ENCODE measurements at places on chromosomes 12 and 14.

DNA sequence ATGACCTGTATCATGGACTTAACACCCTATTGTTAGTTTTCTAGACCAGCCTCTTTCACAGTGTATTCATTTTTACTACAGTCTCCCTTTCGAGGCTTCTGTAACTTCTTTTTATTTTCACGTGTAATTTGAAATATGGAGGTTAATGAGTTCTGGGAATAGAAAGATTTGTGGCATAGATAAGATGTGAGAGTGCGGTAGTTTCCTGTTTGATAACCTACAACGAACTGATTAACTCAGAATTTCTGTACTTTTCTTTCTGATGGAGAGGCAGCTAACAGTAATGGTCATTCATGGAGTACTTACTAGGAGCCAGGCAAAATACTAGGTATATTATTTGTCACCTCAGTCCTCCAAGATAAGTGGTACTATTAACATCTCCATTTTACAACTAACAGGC lies 21.2 kb downstream of the POLR3B start:
- DNase-seq, result no peak

DNA sequence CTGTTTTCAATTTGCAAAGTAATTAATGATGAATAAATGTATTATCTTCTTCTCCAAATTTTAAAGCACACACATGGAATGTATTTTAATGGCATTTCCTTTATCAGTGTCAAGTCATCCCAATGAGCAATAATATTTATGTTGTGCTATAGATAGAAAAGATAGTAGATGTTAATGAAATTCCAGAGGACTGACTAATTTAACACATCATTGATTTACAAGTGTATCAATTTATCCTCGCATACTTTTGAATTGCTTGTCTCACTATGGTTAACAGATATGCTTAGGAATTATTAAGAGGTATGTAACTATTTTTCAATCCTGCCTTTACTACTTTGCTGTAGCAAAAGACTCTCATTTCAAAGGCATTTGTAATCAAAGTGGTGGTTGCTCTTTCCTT lies 842.9 kb downstream of the SLC6A15 start:
- DNase-seq, result no peak

DNA sequence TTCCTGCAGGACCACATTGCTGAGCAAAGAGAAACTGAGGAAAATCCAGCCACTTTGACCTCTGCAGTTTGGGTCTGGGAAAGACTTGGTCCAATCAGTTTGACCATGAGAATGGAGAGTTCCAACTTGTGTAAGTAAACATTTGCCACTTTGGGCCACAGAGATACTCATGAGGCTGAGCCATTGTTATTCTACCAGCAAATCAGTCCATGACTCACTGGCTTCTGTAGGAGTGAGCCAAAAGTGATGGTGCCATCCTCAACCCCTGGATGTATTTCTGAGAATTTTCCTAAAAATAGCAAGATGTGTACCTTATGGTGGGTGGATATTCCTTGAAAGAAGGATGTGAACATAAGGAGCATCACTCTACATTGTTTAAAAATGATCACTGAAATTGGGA lies 192.9 kb upstream of the OR4E1 start:
- no peak for DNase-seq

- no peak for DNase-seq
Observed at GRCh38 chr14:65345266-65345665, 67.3 kb upstream of the FUT8 start.

- no peak for DNase-seq
Observed at GRCh38 chr12:108815875-108816594, 41.3 kb downstream of the SSH1 start.

GRCh38 chr12:124691429-124691828 lies 124.0 kb upstream of the NCOR2 start:
- DNase-seq, result no peak

- DNase-seq, result no peak
Observed at GRCh38 chr12:2692080-2692479, 102.7 kb upstream of the FKBP4 start.

DNA sequence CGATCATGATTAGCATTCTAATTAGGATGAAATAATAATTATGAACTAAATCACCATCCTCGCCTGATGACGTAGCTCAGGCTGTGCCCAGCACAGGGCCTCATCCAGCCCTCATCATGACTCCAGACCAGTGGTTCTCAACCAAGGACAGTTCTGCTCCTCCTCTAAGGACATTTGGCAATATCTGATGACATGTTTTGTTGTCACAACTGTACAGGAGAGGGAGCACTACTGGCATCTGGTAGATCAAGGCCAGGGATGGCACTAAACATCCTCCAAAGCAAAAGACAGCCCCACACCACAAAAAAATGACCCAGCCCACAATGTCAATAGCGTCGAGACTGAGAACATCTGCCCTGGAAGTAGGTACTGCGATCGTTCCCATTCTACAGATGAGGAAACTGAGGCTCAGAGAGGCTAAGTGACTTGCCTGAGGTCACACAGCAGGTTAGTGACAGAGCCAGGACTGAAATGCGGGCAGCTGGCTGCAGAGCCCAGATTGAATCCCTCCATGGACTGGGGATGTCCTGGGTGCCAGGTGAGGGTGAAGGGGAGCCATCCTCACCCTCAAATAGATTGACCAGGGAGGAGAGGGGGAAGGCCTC lies 15.5 kb downstream of the TRPV4 start:
- DNase-seq, result no peak

GRCh38 chr12:12022306-12022936 lies 48.3 kb upstream of the BCL2L14 start:
- DNase-seq, result no peak

GRCh38 chr14:33551963-33552362 lies 398.9 kb downstream of the EGLN3 start:
- DNase-seq, result no peak

GRCh38 chr12:42887657-42888056 lies 298.1 kb upstream of the PRICKLE1 start:
- DNase-seq, result no peak

DNA sequence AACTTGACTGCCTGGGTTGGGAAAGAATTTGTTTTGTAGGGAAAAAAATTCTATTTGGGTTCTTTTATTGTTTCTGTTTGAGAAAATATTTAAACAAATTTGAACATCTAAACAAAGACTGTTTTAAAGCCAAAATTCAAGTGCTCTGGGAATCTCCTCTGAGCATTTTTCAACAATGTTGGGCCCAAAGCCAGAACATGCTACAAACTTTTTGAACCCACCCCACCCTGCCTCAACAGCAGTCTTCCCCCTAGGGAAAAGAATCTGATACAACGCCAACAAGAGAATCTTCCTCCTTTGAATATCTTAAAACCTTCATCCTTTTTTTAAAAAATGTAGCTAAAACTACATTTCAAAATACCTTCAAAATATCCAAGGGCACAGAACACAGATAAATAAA lies 20.4 kb upstream of the NID2 start:
- DNase-seq, result no peak

DNA sequence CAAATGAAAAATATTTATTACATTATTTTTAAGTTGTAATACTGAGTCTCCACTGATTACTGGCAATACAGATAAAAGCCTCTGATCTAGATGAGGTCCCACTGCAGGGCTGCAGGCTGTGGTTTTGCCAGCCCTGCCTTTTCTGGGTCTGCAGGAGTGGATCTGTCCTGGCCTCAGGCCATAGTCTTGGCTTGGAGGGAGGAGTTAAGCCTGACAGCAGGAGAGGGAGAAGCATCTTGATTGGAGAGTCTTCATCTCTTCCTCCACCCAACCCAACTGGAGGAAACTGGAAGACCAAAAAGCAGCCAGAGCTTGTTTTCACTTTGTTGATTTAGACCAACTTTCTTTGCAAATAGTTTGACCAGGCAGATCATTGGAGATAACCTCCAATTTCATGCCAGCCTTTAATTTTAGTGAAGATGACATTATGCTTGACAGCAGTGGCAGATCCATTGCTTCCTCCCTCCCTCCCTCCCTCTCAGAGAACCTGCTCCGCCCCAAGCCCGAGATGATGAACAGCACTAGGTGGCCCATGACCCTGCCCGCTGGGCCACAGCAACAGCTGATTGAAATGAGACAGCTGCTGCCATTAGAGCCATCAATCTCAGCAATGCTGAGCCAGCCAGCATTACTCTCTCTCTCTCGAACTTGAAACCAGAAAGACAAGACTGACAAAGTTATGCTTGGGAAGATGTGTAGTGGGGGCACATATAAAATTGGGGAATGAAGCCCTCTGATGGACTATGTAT lies 222.4 kb downstream of the GLT1D1 start:
- no peak for DNase-seq

- DNase-seq, result peak; percentile 54
Observed at GRCh38 chr12:6936636-6937480, 6.8 kb upstream of the RNU7-1 start.

GRCh38 chr12:69534389-69534822 lies 50.9 kb upstream of the CCT2 start:
- peak; percentile 42 for DNase-seq

- no peak for DNase-seq
Observed at GRCh38 chr14:63781686-63782085, 53.8 kb upstream of the SGPP1 start.

DNA sequence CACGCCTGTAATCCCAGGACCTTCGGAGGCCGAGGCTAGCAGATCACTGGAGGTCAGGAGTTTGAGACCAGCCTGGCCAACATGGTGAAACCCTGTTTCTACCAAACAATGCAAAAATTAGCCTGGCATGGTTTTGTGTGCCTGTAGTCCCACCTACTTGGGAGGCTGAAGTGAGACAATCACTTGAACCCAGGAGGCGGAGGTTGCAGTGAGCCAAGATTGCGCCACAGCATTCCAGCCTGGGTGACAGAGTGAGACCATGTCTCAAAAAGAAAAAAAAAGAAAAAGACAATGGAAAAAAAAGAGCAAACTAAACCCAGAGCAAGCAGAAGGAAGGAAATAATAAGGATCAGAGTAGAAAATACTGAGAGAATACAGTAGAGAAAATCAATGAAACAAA lies 5.4 kb downstream of the CHURC1 start:
- DNase-seq, result no peak

DNA sequence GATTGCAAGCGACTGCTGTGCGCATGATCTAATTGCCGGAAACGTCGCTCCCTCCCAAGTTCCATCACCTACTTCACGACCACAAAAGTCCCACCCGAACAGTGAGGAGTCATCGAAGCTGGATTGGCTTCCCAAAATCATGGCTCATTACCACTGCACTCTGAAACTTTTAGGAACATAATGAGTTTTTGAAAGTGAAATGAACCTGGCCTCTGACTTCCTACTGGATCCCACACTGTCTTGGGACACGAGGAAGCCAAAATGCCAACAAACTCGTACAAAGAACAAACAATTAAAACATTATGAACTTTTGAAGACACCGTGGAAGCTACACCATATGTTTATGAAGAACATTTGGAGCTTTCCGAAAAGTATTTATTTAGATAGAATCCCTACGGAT lies 334.8 kb upstream of the TMPO start:
- no peak for DNase-seq

GRCh38 chr14:102758087-102758486 lies 19.2 kb upstream of the TRAF3 start:
- no peak for DNase-seq

DNA sequence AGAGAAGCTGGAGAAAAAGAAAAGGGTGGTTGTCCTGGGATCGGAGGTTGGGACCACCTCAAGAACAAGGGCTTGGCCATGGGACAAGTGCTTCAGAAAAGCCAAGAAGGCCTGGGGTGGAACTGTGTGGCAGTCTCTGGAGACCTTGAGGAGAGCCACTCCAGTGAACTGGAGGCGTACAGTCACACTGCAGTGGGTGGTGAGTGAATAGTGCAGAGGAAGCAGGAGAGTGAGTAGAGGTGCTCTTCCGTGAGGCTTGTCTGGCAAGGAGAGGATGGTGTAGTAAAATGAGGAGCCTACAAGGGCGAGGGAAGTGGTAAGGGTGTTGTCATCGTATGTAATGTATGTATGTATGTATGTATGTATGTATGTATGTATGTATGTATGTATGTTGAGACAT lies 20.9 kb downstream of the RASSF3 start:
- DNase-seq, result no peak

- DNase-seq, result no peak
Observed at GRCh38 chr14:44941591-44941990, 20.2 kb downstream of the KLHL28 start.

- DNase-seq, result peak; percentile 74
Observed at GRCh38 chr14:96362071-96362964, 823 bp downstream of the ATG2B start.

- DNase-seq, result no peak
Observed at GRCh38 chr14:59705245-59705644, 128.6 kb upstream of the CCDC175 start.

GRCh38 chr12:109727039-109727723 lies 13.6 kb downstream of the FAM222A start:
- DNase-seq, result no peak

GRCh38 chr14:73149753-73150152 lies 13.4 kb downstream of the PSEN1 start:
- DNase-seq, result no peak

DNA sequence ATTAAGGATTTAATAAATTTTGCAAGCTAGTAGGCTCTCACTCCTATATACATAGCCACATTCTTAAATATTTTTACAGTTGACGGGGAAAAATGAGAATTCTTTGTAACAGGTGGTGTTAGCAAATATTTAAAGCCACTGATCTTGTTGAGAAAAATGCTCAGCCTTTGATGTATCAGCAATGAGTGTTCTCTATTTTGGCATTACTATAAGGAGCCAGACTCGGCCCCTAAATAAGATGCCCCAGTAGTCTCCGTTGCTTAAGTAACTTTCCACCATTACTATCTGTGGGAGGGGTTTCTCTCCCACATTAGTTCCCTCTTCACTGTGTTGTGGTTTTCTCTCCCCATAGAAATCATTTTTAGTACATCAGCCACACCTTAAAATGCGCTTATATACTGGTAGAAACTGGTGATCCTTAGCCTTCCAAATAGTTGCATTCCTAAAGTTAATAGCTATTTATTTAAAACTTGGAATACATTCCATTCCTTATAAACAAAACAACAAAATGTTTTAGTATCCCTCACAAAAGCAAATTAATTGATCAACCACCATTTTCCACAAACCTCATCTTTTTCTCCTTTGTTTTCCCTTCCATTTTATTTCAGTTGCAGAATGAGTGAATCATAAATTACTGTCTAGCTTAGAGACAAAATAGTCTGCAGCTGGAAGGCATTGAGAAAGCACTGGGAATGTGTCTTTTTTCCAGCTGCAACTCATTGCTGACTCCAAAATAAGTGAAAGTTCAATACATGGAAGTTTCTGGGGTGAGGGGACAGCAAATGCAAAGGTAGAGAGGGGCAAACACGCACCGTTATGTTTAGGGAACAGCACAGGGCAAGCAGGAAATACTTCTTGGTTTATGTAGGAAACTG lies 84.7 kb upstream of the FERMT2 start:
- DNase-seq, result no peak

- peak; percentile 47 for DNase-seq
Observed at GRCh38 chr14:73714656-73715081, 485 bp upstream of the PNMA1 start.

DNA sequence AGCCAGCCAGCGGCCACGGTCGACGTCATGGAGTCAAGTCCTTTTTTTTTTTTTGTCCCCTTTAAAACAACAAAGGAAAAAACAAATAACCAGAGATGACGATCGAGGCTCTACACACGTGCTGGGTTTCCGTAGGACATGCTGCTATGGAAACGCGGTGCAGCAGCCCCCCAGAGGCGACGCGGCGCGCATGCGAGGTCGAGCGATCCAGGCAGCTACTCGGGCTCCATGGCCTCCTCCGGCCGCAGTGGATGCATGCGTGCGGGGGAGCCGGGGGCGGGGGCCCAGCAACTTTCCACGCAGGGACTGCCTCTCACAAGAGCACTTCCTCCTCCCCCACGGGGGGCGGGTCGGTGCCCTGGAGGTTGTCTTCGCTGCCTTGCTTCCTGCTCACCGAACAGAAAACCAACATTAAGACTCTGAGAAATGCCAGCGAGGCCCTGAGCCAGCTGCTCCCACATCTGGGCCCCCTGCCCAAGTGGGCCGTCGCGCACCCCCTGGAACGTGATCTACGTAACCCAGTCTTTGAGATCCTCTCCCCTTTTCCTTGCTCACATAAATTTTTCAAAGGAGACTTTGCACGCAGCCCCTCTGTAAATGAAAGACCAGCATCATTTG lies 30.7 kb downstream of the P2RX4 start:
- no peak for DNase-seq
